ENCODE measurements at places on chromosomes 7 and 10. TPM values are rescaled to one million over a fixed set of nuclear protein-coding genes. Genes with fewer than 3 reads are reported as not detected.

Gene CLDN3
- 0.40 TPM for polyA plus RNA-seq

Gene PALS2
- 4.3 TPM for polyA plus RNA-seq

Gene SLC39A12
- polyA plus RNA-seq = not detected

Gene C10orf53
- not detected for polyA plus RNA-seq

Gene IQUB
- 0.37 TPM for polyA plus RNA-seq

Data from hindlimb muscle (tissue), 1 donor.